ENCODE measurements at places on chromosomes 6 and 20.

GRCh38 chr20:13825465-13825864 is 40.6 kb downstream of the NDUFAF5 start:
- no peak for DNase-seq

GRCh38 chr20:37357481-37358365 is 11.8 kb downstream of the SRC start:
- no peak for DNase-seq

DNA sequence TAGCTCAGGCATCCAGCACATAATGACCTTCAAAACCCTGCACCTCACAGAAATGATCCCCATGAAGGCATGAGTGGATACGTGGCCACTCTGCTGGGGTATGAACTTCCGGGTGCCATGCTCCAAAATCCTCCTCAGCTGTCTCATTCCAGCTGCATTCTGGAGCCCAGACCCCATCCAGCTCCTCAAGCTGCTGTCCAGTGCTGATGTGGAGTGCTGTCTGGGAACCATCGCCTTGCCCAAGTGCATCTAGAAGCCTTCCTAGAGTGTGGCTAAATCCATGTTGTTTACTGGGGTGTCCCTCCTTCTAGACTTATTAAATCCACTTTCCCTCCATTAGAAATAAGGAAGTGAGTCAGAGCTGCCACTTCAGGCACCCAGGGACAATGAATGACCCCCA is 130.8 kb upstream of the PTPRT start:
- no peak for DNase-seq

GRCh38 chr6:155444120-155444917 is 11.3 kb downstream of the NOX3 start:
- no peak for DNase-seq

DNA sequence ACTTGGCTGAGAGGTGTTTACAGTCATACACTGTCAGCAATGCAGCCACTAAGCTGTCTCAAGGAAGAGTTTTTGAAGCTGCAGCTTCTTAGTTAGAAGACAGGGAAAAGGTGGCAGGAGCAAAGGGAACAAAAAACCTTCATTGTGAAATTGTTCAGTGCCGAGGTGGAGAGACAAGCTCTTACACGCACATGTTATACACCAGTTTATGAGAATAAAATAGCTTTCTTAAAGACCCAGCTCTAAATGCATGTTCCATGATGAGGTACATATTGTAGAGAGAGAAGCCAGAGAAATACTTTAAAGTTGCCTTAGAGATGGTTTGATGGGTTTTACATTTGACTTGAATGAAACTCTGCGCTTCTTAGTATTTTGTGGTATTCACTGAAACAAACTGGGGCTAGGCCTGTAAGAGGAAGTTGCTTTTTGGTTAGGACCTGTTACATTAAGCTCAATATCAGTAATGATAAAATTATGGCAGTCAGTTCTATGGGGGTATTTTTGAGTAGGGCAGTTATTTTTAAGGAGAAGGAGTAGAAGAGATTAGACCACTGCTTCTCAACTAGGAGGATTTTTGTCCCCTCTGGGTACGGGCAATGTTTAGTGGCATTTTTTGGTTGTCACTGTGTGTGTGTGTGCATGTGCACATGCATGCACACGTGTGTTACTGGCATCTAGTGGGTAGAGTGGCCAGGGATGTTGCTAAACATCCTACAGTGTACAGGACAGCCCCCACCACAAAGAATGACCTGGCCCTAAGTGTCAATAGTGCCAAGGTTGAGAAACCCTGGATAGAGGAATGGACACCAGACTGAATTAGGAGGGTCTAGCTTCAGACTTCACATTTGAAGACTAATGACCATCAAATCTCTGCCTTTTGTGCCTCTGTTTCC is 9.8 kb downstream of the NEDD9 start:
- no peak for DNase-seq

GRCh38 chr6:144211160-144211559 is 60.8 kb downstream of the STX11 start:
- DNase-seq: no peak

DNA sequence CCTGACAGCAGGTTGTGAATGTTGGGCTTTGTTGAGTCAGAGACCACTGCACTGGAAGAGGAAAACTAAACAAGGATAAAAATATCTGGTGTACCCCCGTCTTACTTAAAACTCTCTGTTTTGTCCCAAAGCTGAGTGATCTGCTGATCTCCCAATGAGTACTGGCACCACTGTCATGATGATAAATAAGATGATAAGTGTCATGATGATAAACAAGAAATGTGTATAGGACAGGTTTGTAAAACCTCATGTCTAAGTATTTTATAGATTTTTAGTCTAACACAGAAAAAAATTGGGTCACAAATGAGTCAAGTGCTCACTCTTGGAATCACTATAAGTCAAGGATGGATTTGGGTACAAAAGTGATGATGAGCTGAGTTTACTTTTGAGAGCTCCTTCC is 8.5 kb upstream of the SIM1 start:
- no peak for DNase-seq

DNA sequence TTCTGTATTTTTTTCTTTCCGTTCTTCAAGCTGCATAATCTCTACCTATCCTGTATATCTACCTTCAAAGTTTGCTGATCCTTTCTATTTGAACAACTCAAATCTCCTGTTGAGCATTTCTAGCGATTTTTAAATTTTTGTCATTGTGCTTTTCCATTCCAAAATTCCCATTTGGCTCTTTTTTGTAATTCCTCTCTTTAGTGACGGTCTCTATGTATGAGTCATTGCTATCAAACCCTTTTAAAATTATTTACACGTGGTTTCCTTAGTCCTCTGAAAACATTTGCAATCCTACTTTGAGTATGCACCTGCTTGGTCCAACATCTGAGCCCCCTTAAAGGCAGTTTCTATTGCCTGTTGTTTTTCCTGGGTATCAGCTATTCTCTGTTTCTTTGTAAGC is 100.5 kb upstream of the FOXC1 start:
- no peak for DNase-seq

DNA sequence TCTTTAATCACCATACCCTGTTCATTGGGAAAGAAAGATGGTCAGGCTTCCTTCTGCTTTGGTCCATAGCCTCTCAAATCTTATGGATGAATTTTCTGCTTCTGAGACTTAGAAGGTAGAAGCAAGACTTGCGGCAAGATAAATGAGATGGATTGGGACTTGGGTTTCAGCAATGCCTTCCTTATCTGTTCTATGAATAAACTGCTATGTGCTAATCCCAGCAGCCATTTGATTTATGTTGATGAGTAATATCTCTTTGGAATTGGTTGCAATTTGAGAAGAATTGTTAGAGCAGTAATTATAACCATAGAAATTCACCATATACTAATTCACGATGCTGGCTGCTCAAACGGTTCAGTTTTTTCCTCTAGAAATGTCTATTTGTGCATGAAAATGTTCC is 48.3 kb downstream of the TXLNB start:
- DNase-seq: no peak

GRCh38 chr6:109304284-109305015 is 77.8 kb downstream of the CD164 start:
- no peak for DNase-seq

DNA sequence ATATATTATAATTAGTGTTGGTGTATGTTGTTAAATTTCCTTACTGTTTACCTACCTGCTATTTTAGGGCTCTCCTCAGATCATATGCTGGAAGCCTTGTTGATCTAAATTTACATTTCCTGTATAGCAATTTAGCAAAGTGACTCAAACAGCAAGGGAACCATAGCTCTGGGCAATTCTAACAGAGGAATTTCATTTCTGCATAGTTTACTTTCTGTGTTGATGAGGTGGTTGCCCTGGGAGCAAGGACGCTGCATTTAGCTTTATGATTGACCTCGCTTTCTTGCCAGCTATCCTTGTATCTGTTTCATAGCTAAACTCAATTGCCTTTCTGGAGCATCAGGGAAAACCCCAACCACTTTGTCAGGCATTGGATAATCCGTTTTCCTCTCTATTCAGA is 810.8 kb downstream of the GRIK2 start:
- no peak for DNase-seq

DNA sequence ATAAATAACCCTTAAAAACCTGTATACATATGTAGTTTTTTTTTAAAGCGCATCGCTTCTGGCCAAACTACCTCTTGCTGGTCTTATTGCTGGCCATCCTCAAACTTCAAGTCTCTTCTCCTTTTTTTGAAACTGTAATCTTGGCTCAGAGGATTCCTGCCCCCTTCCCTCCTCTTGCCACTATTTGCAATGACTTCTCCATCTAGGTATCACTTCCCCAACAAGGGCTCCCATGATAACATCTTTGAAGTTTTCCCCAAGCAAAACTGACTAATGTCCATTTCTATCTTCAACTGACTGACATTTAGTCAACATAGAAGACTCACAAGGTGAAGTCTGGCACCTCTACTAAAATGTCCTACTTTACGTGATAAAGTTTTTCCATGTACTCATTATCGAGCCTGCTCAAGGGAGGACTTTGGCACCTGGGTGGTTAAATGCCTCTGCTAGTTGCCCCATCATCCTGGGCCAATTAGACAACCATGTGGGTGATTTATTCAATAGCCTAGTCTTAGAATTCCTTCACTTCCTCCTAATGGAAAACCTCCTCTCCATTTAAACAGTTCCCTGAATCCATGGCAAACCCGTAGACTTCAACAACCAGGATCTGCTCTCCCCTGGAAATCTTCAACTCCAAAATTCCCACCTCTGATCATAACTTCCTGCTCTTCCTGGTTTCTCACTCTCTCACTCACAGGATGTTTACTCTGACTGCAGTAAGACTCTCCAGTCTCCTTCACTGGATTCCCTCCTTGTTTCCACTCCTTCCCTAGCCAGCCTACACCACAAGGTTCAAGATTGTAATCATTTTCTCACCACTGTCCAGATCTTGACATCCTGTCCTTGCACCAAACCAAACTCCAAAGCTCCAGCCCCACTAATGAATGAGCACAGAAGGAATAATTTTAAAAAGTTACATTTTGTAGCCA is 9.4 kb upstream of the PLAGL1 start:
- no peak for DNase-seq

- no peak for DNase-seq
These were observed 23.3 kb downstream of the KCNK15 start for GRCh38 chr20:44768854-44769480.

- DNase-seq: no peak
These were observed 43.8 kb downstream of the RALGAPA2 start for GRCh38 chr20:20668639-20669038.

DNA sequence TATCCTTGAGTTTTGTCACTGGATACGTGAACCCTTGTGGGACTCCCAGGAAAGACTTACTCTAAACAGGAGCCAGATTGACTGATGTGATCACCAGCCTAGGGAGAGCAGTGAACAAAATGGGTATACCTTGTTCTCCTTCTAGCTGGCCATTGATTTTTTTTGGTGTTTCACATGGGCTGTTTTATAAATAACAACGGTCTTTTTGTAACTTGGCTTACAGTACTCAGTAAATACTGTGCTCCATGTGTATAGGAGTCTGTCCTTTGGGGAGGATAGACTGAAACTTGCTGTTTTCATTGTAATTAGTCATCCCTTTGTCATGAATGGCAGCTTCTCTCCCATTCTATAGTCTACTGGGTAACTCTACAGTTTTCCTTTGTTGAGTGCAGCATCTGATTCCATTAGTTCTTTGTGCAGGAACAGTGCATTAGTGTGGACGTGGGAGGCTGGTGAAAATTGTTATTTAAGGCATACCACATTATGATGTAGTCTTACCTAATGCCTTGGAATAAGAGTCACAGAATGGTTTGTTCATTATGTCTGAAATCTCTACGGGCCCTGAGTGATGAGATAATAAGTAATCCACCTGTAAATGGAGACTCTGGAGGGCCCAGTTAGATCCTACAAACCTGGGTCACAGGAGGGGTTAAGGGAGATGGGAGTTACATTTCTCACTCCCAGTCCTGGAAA is 89.5 kb downstream of the TIAM2 start:
- DNase-seq: no peak

- no peak for DNase-seq
These were observed 50.9 kb upstream of the DUSP22 start for GRCh38 chr6:241336-241865.

- DNase-seq: no peak
These were observed 77.2 kb upstream of the MC3R start for GRCh38 chr20:56171087-56172012.

DNA sequence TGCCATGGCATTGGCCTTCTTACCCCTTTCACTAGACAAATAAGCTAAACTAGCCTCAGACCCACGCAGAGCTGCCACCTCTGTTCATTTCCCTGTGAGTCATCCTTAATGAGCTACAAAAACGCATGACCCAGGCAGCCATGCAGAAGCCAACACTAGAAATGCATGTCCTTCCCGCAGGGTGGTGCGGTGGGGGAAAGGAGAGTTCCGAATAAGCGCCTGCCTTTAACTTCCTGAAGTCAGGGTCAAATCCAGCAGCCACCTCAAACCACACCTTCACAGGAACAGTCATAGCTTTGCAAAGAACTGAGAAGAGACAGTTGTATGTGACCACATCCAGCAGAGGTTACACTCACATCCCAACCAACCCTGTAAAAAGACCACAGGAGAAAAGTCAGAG is 40.4 kb downstream of the IRF4 start:
- no peak for DNase-seq

DNA sequence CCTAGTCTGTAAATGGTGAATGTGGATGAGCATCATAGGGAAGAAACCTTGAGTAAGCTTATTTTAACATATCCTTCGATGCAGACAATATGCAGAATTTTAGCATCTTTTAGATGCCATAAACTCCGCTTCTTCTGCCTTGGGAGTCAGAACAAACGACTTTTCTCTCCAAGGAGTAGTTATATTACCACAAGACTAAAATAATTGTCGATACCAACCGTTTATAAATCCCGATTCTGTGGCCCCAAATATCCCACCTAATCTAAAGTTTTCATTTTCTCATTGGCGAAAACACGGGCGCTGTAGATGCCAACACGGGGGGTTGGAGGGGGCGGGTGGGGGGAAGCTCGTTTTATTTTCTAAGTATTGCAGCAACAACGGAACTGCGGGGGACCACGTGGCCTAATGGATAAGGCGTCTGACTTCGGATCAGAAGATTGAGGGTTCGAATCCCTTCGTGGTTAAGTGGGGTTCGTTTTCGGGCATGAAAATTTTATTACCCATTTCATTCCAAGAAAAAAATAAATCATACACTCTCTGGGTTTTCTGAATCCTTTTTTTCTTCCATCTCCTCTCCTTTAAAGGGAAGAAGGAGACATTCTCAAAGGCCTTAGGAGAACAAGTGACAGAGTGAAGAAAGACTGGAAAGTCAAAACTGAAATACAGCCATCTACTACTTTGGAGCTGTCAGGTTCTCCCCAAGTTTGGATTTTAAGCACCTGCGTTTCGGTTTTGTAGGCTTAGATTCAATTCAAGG is 65.5 kb upstream of the BTN3A2 start:
- no peak for DNase-seq

- DNase-seq: no peak
These were observed 6.2 kb downstream of the ULBP2 start for GRCh38 chr6:149948011-149948410.

GRCh38 chr20:438571-439469 is 23.5 kb downstream of the TBC1D20 start:
- peak; percentile 78 for DNase-seq
